NCI-H1048 (cell line): ENCODE measurements at places on chromosomes 5 and 9.

DNA sequence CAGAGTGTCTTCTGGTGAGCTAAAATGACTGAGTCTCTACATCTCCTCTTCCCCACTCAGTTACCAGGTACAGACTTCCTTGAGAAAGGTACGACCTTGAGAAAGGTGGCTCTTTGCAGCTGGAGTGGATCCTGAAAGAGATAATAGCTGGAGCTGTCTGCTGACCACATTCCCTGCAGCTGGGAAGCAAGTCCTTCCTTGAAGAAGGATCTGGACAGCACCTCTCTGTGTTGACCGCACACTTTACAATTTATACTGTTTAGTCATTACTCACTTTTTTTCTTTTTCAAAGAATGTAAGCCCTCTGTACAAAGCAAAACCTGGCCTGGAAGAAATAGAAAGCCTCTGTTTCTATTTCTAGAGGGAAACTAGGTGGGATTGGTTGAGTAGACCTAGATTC is 148.8 kb downstream of the MACIR start:
- no peak for DNase-seq

DNA sequence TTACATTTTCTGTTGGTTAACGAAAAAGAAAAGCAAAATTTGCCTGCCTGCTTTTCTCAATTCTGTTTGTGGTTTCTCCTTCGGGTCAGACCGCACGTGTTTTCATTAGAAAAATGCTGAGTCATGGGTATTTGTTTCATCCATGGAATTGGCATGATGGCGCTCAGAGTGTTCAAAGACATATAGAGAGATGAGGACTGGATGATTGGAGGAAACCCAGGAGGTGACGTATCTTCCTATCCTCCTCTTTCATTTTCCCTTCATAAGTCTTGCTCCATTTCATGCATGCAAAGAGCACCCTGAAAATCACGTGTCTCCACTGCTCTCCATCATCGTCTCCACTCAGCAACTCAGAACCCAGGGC is 353.8 kb upstream of the WWC1 start:
- DNase-seq, result no peak

DNA sequence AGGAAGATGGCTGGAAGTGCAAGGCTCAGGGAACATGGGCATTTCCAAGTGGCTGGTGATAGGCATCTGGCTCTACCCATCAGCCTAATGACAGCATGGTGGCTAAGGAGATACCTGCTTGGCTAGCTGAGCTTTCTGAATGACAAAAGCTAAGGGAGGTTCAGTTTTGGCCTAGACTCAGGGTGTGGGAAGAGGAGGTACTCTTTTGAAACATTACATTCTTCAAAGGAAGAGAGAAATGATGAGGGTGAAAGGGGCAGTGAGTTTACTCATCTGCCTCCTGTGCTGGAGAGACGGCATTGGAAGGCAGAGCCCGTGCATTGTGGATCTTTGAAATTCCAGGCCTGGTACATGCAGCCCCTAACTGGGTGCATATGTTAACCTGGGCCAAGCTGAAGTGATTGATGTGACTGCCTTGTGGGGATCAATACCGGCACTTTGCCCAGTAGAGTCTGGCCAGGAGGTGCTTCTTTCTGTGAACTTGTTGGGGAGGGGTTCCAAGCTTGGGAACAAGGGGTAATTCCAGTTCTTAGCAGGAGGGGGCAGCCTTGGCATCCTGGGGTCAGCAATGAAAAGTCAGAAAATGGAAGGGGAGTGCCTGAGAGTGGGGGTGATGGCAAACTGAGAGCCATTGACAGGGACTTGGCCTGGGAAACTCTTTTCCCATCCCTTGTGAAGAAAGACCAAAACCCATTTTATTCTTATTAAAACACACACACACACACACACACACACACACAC is 108.6 kb downstream of the ACER2 start:
- no peak for DNase-seq

DNA sequence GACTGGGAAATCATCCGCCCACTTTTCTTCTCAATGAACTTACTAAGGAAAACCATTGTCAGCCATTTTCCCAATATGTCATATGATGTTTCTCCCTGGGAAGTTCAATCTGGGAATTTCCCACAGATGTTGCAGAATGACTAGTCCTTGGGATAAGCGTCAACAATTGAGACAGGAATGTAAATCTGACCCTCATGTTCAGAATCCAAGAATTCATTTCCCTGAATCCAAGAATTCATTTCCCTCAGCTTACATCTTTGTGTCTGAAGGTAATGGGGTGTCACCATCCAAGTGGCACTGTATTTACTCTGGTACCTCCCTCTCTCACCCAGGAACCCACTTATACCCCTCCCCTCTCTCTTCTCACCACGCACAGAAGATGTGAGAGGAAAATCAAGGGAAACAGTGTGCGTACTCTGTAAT is 7.4 kb downstream of the KLF9 start:
- DNase-seq, result no peak

- no peak for DNase-seq
These were observed 98.8 kb downstream of the KLF4 start for GRCh38 chr9:107390778-107391177.

DNA sequence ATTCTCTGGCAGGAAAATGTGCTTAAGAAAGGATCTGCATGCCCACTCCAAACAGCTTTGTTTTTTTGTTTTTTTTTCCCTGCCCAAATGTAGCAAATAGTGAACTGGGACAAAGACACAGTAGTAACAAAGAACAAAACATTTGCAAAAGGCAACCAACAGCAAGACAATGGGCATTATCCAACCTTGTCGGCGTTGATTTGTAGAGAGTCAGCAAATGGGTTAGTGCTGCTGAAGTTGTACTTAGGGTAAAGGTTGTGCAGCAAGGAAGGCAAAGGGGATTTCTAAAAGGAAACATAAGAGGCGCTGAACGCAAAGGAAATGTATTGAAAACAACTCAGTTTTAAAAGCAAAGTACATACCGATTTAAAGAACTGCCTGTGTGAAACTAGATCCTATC is 136.2 kb downstream of the MPDZ start:
- DNase-seq, result no peak
